ENCODE measurements at places on chromosomes 3 and 15. TPM values are rescaled to one million over a fixed set of nuclear protein-coding genes. Genes with fewer than 3 reads are reported as not detected.

GRCh38 chr3:25449857-25450256, 21.8 kb downstream of the RARB start:
- H3K4me3 ChIP-seq: no peak overlapping the region
- H3K36me3 ChIP-seq: no peaks in the 10 kb centered on the region

Gene HRG
- total RNA-seq: not detected

Gene PRR20G
- not detected for total RNA-seq

Gene CCRL2
- 1.4 TPM for total RNA-seq

Gene PEX5L
- total RNA-seq: 5.2 TPM

GRCh38 chr3:108998436-108998835, 44.8 kb upstream of the GUCA1C start:
- H3K27me3 ChIP-seq: no peaks in the 10 kb centered on the region
- no peak overlapping the region for H3K4me3 ChIP-seq
- no peak for DNase-seq
- H3K27ac ChIP-seq: no peak overlapping the region

Gene LMAN1L
- total RNA-seq: not detected

Gene BFSP2
- total RNA-seq: not detected

DNA sequence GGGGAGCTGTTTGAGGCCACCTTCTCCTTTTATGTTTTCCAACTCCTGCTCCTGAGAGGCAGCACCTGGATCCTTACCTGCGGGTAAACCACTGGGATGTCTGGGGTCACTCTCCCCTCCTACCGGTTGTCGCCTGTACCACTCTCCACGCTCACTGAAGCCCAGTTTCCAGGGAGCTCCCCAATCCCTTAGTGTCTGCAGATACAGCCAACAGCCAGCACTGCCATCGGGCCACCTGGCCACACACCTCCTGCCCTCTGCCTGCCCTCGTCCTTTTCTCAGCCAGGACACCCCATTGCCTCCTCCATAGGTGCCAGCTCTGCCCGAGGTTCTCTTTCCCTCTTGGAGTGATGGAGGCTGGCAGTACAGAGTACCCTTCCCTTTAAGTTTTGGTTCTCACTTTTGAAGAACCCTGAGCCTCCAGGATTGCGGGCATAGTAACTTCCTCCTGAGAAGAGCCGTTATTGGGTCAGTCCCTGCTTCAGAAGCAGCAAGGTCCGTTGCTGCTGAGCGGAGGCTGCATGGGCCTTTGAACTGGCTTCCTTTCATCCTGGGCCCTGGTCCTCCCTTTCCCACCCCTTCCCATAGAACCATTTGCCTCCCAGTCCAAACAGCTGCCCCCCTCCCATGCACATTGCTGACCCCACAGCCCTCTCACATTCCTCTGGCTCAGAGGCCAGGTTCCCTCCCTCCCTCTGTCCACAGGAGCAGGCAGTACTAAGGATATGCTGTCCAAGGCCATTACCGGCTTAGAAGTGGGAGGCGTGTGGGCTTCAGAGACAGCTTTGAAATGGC, 30.9 kb downstream of the ARNT2 start:
- H3K27me3 ChIP-seq: peaks cover 4% of the 10 kb centered on the region
- no peaks in the 10 kb centered on the region for H3K36me3 ChIP-seq
- H3K4me3 ChIP-seq: no peak overlapping the region
- H3K4me1 ChIP-seq: no peaks in the 10 kb centered on the region

DNA sequence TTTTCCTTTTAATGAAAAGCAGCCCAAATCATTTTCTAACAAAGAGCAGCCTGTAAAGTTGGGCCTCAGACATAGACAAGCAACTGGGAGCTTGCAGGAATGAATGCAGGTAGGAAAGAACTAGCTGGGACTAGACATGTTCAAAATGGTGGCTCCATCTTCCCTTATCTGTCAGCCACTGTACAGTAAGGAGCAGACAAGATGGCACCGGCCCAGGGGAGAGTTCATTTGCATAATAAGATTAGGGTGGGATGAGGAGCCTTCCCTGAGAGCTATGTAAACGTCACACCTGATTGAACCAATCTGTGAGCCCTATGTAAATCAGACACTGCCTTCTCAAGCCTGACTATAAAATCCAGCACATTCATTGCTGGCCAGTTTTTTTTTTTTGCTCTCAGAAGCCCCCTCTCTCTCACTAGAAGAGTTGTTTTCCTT, 59.7 kb upstream of the GK5 start:
- peaks cover 19% of the 10 kb centered on the region for H3K36me3 ChIP-seq
- H3K4me3 ChIP-seq: no peak overlapping the region
- no peak overlapping the region for H3K27ac ChIP-seq
- DNase-seq: no peak

Gene PLSCR4
- 11.3 TPM for total RNA-seq

Gene UBAP1L
- 1.8 TPM for total RNA-seq
